Cortex of kidney (tissue), 1 donor: ENCODE measurements at places on chromosomes 7 and 10.

- no peak for DNase-seq
Measured at GRCh38 chr10:106450966-106451365, 713.5 kb downstream of the SORCS1 start.

DNA sequence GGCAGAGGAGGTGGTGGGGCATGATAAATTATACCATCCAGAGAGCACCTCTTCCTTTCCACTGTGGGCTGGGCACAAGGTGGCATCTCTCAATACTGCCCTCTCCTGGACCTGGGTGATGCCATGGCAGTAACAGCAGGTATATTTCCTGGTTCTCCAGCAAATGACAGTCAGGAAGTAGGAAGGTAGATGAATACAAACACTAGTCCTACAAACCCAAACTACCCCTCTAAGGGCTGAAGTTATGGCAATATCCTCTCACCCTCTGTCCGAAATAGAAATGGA, 1004.9 kb downstream of the KCNMA1 start:
- no peak for DNase-seq

DNA sequence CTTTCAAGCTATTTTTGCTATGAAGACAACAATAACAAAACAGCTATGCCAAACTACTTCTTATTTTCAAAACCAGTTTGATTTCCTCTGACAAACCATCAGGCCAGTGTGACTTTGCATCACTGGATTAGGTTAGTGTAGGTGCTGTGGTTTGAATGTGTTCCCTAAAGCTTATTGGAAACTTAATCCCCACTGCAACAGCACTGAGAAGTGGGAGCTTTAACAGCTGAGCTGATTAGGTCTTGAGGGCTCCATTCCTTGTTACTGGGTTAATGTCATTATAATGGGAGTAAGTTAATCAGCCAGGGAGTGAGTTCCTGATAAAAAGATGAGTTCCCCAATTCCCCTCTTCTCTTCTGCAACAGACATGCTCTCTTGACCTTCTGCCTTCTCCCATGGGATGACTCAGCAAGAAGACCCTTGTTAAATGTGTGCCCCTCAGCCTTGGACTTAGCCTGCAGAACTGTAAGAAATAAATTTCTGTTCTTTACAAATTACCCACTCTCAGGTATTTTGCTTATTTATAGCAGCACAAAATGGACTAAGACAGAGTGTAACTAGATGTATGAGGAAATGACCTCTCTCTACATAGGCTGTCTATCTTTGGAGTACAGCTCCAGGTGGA, 186.8 kb downstream of the CTTNBP2 start:
- DNase-seq, result no peak

GRCh38 chr10:132517951-132518521, 19.6 kb upstream of the INPP5A start:
- no peak for DNase-seq

DNA sequence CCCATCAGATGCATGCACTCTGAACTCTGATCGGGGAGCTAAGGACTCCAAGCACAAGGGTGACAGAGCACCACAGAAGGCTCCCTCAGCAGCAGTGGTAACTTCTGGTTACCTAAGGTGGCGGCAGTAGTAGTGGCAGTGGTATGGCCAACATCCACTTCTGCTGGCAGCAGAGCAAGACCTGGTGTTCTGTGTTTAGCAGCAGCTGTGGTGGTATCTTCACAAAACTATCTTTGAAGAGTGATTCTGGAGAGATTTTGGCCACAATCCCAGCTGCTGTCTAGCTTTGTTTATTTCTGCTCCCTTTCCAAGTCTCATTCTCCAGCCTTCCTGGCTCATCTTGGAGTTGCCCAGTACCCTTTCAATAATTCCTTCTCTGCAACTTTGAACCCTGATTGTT, 102.4 kb upstream of the LRGUK start:
- DNase-seq, result no peak

- DNase-seq, result no peak
Measured at GRCh38 chr10:5411941-5412276, 448 bp upstream of the NET1 start.

GRCh38 chr10:125221716-125222115, 61.4 kb upstream of the CTBP2 start:
- no peak for DNase-seq

DNA sequence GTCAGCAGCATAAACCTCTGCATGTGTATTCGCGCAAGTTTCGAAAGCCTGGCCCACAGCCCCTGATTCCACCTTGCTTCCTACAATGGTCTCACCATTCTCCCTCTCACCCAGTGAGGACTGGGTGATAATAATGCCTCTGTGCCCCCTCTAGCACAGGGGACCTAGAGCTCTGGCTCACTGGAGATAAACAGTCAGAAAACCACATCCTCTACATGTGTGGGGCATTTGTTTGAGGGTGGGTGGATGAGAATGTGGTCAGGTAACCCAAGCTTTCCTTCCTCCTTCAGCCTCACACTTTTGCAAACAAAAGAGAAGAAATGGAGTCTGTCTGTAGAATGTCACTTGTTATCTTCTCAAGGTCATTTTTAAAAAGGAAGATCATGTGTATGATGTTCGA, 373.5 kb downstream of the KCNMA1 start:
- DNase-seq, result no peak

DNA sequence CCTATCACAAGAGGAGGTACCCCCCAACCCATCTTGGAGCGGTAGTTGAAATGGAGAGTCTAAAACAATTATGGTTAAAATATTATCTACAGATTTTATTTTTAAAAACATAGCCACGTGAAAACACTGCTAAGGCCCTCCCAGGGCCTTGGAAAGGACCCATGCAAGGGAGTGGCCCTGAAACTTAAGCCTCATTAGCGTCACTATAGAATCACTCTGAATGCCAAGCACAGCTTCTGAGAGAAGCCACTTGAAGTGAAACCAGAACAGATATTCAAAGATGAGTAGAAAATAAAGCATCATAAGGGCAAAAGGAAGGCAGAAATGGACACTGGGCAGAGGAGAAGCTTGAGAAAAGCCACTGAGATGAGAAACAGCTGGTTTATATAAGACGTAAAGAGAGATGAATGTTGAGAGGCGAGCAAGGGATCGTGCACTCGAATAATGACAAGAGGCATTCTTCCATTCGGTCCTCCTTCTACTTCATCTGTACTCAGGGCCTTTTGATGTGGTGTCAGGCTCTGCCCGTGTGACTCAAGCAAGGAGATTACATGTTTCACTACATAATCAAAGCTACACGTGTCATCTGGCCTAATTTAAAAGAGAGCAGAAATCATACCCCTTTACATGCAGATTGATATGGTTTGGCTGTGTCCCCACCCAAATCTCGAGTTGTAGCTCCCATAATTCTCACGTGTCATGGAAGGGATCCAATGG, 33.4 kb upstream of the SLC39A12 start:
- no peak for DNase-seq

- DNase-seq, result no peak
Measured at GRCh38 chr10:10138685-10139084, 879.0 kb upstream of the CELF2 start.

DNA sequence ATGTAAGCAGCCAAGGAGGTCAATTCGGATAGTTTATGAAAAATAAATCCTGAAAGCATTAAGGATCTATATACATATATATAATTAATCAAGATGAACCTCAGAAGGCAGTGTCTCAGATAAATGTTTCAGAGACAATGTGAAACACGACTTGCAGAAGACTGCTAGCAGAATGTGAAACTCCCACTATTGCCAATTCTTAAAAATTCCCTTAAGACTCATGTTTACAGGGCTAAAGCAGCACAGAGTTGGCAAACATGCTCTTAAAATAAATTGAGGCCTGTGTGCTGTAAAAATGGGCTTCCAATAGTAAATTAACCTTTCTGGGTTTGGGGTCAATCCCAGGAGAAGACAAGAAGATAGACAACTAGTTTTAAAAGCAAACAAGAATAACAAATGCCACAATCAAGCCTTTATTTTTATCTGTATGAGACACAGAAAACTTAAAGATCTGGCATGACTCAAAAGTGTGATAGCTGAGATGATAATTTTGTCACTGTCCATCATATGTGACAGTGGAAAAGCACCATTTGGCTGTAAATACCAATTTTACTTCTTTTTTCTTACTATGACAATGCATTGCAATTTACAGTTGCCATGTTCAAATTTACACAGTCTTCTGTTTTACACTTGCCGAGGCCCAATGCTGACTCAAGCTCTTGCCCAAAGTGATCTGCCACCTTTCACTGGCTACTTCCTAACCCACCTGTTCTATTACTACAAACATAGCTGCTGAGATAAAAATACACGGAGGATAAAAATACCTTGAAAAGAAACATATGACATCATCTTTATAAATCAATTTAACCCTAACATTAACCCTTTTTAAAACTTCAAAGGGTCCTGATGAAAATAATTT, 78.6 kb downstream of the CHCHD3 start:
- no peak for DNase-seq

DNA sequence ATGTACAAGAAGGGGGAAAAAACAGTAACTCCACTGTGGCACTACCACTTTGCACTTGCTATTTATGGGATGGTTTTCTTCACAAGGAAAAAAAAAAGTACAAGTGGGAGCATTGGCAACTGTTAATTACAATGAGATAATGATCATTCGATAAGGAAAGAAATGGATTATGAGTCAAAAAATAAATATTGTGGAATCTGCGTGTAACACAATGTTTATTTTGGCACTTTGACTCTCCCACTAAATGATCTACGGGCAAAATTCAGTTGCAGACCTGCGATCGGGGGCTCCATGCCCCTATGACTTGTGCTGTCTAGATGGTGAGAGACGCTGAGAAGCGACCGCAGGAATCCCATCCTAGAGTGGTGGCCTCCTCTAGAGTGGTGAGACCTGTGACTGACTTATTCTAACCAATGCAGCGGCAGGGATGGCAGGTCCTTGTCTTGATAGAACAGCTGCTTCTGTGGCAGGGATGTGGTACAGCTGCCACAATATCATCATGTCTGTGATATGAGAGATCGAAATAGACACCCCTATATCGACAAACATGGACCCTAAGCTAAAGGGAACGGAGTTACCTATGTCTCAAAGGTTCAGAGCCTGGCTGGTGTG, 345.0 kb upstream of the KLF6 start:
- DNase-seq, result no peak

DNA sequence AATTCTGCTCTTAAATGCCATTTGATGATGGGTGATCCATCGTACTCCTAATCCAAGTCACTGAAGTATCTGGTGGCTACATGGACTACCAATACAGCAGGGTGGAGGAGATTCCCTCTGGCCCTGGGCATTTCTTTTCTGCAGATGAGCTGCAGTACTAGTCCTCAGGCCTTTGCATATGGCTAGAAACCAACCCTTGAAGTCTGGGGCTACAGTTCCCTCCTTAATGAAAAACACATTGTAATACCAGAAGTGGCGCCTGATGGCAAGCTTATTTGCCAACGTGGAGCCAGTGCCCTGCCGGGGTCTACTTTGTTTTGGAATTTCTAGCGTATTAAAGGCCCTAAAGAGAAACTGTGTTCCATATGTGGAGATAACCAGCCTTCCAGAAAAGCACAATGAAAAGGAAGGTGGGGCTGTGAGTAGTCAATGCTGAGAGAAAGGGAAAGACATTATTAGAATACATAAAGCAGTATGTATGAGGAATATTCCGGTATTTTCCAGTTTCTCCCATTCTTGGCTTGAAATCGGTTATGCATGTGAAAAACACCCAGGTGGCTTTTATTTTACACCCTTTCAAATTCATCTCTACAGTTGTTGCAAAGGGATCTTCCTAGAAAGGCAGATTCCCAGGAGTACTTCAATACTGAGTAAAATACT, 368.8 kb downstream of the PRPF18 start:
- DNase-seq, result no peak

GRCh38 chr7:36188266-36188665, 35.2 kb downstream of the EEPD1 start:
- no peak for DNase-seq

- DNase-seq, result no peak
Measured at GRCh38 chr10:127552446-127552845, 3.3 kb downstream of the NPS start.

- DNase-seq, result no peak
Measured at GRCh38 chr10:52217531-52217930, 96.5 kb upstream of the DKK1 start.
